Osteoblast (primary cell): ENCODE measurements at places on chromosomes 4 and X. TPM values are rescaled to one million over a fixed set of nuclear protein-coding genes. Genes with fewer than 3 reads are reported as not detected.

- peaks cover 3% of the 10 kb centered on the region for H3K36me3 ChIP-seq
- H3K4me3 ChIP-seq, result no peak overlapping the region
Observed at GRCh38 chrX:153595859-153596857, 2.8 kb downstream of the CCNQ start.

- peaks cover 21% of the 10 kb centered on the region for H3K27me3 ChIP-seq
- DNase-seq, result peak; percentile 72
- H3K4me1 ChIP-seq, result no peaks in the 10 kb centered on the region
- no peak overlapping the region for H3K27ac ChIP-seq
- no peak overlapping the region for H3K4me3 ChIP-seq
Observed at GRCh38 chr4:8698341-8699062, 105.9 kb downstream of the CPZ start.

GRCh38 chr4:53240573-53240972, 125.3 kb downstream of the SCFD2 start:
- no peaks in the 10 kb centered on the region for H3K36me3 ChIP-seq
- no peaks in the 10 kb centered on the region for H3K4me1 ChIP-seq
- H3K4me3 ChIP-seq, result no peak overlapping the region

DNA sequence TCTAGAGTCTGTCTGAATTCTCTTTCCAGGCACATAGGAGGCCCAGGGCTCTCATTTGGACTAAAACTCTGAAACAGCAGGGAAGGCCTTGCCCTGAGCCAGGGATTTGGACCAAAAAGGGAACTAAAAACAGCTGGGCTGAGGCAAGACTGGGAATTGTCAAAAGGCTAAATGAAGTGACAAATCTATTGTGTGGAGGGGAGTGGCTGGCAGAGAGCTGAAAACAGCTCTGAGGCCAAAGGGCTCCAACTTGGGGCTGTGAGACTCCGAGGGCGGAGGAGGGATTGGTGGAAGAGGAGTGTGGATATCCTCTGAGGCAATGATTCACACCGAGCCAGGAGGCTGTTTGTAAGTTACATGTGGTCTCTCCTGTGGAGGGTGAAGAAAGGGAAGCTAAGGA, 63.2 kb downstream of the PHEX start:
- H3K36me3 ChIP-seq, result no peaks in the 10 kb centered on the region
- H3K27me3 ChIP-seq, result no peaks in the 10 kb centered on the region
- DNase-seq, result no peak
- no peak overlapping the region for H3K27ac ChIP-seq
- no peak overlapping the region for H3K4me3 ChIP-seq
- H3K4me1 ChIP-seq, result no peaks in the 10 kb centered on the region

- peaks cover 12% of the 10 kb centered on the region for H3K4me1 ChIP-seq
- H3K4me3 ChIP-seq, result no peak overlapping the region
- H3K36me3 ChIP-seq, result peaks cover 14% of the 10 kb centered on the region
- H3K27ac ChIP-seq, result no peak overlapping the region
- H3K27me3 ChIP-seq, result no peaks in the 10 kb centered on the region
Observed at GRCh38 chr4:80365928-80366327, 30.4 kb downstream of the CFAP299 start.

GRCh38 chr4:5799406-5799805, 88.4 kb downstream of the EVC start:
- H3K4me1 ChIP-seq, result no peaks in the 10 kb centered on the region
- no peak overlapping the region for H3K27ac ChIP-seq
- no peaks in the 10 kb centered on the region for H3K27me3 ChIP-seq
- no peak overlapping the region for H3K4me3 ChIP-seq
- H3K36me3 ChIP-seq, result peaks cover 81% of the 10 kb centered on the region

DNA sequence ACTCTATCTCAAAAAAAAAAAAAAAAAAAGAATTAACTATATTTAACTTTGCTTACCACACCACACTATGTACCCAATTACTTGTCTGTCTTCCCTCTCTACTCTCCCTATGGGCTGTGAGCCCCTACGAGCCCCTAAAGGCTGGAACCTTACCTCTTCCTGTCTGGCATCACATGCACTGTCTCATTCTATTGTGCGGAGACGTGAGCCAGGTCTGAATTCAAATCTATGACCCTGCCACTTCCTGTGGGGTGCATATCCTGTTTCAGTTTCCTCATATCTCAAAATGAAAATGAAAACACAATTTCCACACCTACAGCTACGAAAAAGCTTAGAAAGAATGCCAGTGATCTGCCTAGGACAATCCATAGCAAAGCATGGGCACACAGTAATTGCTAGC, 42.9 kb upstream of the HS3ST1 start:
- H3K27ac ChIP-seq, result no peak overlapping the region
- H3K36me3 ChIP-seq, result no peaks in the 10 kb centered on the region
- H3K27me3 ChIP-seq, result no peaks in the 10 kb centered on the region
- no peaks in the 10 kb centered on the region for H3K4me1 ChIP-seq
- DNase-seq, result no peak

- H3K36me3 ChIP-seq, result peaks cover 18% of the 10 kb centered on the region
- H3K4me3 ChIP-seq, result peak overlapping the region; percentile 93
- no peaks in the 10 kb centered on the region for H3K27me3 ChIP-seq
- DNase-seq, result peak; percentile 69
- H3K4me1 ChIP-seq, result peaks cover 21% of the 10 kb centered on the region
Observed at GRCh38 chr4:82371497-82371896, 2.3 kb downstream of the HNRNPD start.

- no peaks in the 10 kb centered on the region for H3K27me3 ChIP-seq
- peaks cover 15% of the 10 kb centered on the region for H3K4me1 ChIP-seq
- no peak overlapping the region for H3K4me3 ChIP-seq
Observed at GRCh38 chr4:118942465-118942864, 53.8 kb downstream of the SYNPO2 start.

- peaks cover 14% of the 10 kb centered on the region for H3K4me1 ChIP-seq
- no peak for DNase-seq
- H3K36me3 ChIP-seq, result no peaks in the 10 kb centered on the region
- no peak overlapping the region for H3K4me3 ChIP-seq
Observed at GRCh38 chr4:152158225-152158624, 377.7 kb downstream of the FBXW7 start.

- peak overlapping the region; percentile 12 for H3K27ac ChIP-seq
- H3K4me1 ChIP-seq, result no peaks in the 10 kb centered on the region
Observed at GRCh38 chr4:29046781-29047180, 1673.4 kb upstream of the PCDH7 start.

DNA sequence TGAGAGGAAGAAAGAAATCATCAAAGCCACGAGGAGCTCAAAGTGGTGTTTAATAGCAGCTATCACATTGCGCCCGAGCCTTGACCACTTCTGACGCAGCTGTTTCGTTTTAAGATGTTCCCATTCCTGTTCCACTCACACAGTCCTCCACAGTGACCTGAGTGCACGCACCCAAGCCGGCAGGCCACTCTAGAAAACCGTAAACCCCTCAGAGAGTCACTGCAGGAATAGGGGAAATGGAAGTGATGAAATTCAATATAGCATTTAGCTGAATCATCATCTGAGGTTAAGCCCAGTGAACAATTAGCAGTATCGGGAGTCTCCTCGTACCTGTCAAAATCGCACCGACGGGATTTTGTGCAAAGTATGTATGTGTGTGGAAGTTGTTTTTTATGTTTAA, 17.9 kb upstream of the HAND2 start:
- no peak overlapping the region for H3K4me3 ChIP-seq
- no peaks in the 10 kb centered on the region for H3K36me3 ChIP-seq
- peaks cover 9% of the 10 kb centered on the region for H3K27me3 ChIP-seq
- H3K4me1 ChIP-seq, result no peaks in the 10 kb centered on the region
- no peak for DNase-seq

- no peaks in the 10 kb centered on the region for H3K4me1 ChIP-seq
- DNase-seq, result no peak
- no peaks in the 10 kb centered on the region for H3K36me3 ChIP-seq
Observed at GRCh38 chrX:110346681-110347080, 12.0 kb upstream of the RTL9 start.

GRCh38 chr4:128517739-128518510, 230.3 kb upstream of the PGRMC2 start:
- no peaks in the 10 kb centered on the region for H3K36me3 ChIP-seq
- peaks cover 63% of the 10 kb centered on the region for H3K4me1 ChIP-seq
- peak overlapping the region; percentile 34 for H3K4me3 ChIP-seq
- H3K27me3 ChIP-seq, result no peaks in the 10 kb centered on the region
- H3K27ac ChIP-seq, result peak overlapping the region; percentile 98

DNA sequence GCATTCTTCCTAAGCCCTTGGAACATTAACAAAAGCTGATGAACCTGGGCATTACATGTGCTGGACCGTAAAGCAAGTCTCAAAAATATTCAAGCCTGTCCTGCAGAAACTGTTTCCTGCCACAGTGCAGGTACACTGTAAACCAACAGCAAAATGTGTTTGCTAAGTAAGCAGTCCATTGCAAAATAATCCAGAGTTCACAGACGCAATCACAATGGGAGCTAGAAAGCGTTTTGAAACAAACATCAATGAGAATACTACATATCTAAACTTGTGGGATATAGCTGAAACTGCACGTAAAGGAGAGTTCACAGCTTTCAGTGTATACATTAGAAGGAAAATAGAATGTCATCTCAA, 61.6 kb downstream of the RGS12 start:
- H3K4me3 ChIP-seq, result no peak overlapping the region
- no peak overlapping the region for H3K27ac ChIP-seq
- no peaks in the 10 kb centered on the region for H3K4me1 ChIP-seq
- H3K27me3 ChIP-seq, result no peaks in the 10 kb centered on the region
- no peaks in the 10 kb centered on the region for H3K36me3 ChIP-seq

DNA sequence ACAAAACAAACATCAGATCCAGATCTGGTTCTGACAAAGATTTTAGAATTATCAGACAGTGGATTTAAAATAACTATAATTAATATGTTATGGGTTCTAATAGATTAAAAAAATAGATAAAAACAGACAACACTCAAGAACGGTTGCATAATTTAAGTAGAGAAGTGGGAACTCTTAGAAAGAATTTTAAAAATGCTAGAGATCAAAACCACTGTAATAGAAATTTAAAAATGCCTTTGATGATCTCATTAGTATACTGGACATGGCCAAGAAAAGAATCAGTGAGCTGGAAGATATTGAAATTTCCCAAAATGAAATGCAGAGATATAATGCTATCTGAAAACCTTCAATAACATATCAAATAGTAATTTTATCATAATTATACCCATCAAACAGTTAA, 28.3 kb upstream of the DYNLT3 start:
- H3K4me3 ChIP-seq, result no peak overlapping the region
- H3K27me3 ChIP-seq, result no peaks in the 10 kb centered on the region
- H3K27ac ChIP-seq, result no peak overlapping the region
- no peak for DNase-seq
- peaks cover 18% of the 10 kb centered on the region for H3K4me1 ChIP-seq

GRCh38 chr4:51842167-51842553, 793 bp upstream of the DCUN1D4 start:
- H3K27me3 ChIP-seq, result no peaks in the 10 kb centered on the region
- peaks cover 25% of the 10 kb centered on the region for H3K4me1 ChIP-seq
- H3K36me3 ChIP-seq, result no peaks in the 10 kb centered on the region
- DNase-seq, result peak; percentile 87
- H3K27ac ChIP-seq, result peak overlapping the region; percentile 91

GRCh38 chrX:25004040-25004439, 11.7 kb downstream of the ARX start:
- H3K27me3 ChIP-seq, result peaks cover 50% of the 10 kb centered on the region
- no peaks in the 10 kb centered on the region for H3K36me3 ChIP-seq
- H3K4me1 ChIP-seq, result no peaks in the 10 kb centered on the region

Gene MGAT4D
- total RNA-seq, result not detected in 2 replicates

Gene SPANXN5
- total RNA-seq, result not detected in 2 replicates

Gene RTL9
- total RNA-seq, result 0.59 and 0.72 TPM in 2 replicates

Gene IL9R
- total RNA-seq, result not detected in 2 replicates
